ENCODE measurements at places on chromosomes 5 and 9.
A peak's percentile ranks its signal among the peaks of the same experiment; 100 is the strongest.

DNA sequence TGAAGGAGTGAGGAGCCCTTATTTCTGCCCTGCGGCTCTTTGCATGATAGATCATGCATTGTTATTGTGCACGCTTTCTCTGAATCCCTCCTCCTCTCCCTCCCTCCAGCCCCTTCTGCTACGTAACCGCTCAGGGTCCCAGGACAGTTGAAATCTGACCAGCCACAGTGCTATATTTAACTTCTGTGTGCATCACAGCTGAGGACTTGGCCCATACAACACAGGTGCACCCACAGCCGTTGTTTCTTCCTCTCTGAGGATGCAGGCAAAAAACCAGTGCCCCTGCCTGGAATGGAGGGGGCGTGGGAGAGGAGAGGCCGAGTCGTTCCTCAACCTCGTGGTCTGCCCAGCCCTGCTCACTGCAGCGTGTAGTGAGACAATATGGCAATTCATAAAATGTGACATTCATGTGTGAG is 335.6 kb upstream of the CLINT1 start:
- DNase-seq, result no peak

- DNase-seq, result no peak
Measured at GRCh38 chr5:1152156-1152555, 40.3 kb upstream of the SLC12A7 start.

GRCh38 chr9:136566901-136567300 is 21.1 kb upstream of the NOTCH1 start:
- no peak for DNase-seq

GRCh38 chr5:40308867-40309266 is 370.8 kb upstream of the PTGER4 start:
- DNase-seq, result no peak

DNA sequence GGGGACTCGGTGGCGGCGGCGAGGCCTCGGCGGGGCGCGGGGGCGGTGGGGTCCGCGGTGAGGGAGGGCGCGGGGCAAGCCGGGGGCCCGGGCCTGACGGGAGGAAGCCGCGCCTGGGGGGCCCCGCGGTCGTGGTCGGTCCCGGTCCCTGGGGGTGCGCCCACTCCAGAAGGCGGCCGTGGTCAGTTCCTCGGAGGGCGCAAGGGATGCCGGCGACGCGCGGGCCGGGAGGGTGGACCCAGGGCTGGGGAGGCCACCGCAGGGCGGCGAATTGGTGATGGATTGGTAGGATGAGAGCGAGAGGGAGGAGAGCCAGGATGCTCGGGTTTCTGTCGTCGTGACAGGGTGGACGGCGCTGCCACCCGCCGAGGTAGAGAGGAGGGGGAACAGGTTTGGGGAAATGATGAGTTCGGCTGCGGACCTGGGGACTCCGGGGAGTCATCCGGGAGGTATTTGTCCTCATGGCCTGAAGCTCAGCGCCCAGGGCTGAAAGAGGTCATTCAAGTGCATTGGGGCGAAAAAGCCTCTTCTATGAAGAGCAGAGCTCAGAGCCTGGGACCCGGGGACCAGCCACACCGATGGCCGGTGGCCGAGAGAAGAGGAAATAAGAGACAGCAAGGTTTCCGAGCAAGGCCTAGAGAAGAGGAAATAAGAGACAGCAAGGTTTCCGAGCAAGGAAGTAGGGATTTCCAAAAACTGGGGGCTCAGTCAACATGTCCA is 557 bp downstream of the GNG10 start:
- DNase-seq, result peak; percentile 11

DNA sequence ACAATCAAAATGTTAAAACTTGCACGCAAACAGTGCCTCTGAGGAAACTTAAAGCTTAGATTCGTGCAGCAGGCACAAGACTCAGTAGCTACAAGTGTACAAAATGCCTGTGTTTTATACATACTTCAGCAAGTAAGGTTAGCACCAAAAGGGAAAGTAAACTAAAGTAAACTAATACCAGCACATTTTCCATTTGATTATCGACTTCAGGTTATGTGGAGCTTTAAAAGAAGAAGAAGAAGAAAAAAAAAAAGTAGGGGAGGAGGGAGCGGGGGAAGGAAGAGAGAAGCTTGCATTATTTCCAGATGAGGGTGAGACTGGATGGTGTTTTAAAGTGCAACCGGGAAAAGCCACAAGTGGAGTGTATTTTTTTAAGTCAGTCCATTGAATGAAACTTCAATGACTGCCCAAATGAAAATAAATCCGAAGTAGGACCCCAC is 596 bp upstream of the ADAMTS6 start:
- no peak for DNase-seq

DNA sequence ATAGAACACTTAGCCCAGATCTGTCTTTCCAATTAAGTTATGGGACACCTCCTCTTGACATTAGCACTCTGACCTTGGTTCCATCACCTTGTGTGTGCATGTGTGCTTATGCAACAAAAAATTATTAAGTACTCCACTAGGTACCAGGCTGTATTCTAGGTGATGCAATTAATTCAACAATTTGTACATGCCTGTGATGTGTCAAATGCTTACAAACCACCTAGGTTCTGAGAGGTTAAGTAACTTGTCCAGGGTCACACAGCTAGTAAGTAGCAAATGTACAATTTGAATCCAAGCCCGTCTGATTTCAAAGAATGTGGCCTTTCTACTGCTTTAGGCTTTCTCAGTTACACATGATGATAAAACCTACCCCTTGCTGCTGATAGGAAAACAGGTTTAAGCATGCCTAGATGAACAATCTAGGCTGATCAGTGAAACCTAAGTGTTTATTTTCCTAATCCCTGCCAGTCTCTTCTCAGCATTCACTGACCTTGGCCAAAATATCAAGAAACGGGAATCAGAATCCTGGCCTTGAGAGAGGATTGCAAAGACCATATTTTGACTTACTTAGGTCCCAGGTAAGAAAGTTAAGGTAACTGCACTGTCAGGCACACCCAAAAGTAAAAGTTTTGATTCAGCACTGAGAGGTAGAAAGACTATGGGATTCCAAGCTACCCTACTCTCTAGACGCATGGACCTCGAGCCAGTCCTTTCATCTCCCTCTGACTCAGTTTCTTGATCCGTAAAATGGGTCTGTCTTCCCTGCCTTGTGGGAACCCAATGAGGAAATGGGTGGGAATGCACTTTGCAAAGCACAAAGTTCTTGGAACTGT is 1.0 kb downstream of the TBC1D2 start:
- no peak for DNase-seq

- no peak for DNase-seq
Measured at GRCh38 chr5:115558388-115558956, 13.9 kb upstream of the FEM1C start.

Data from CD4-positive, alpha-beta T cell treated with Interleukin-6 at 100 ng/mL for 8 hours (primary cell).